ENCODE measurements at places on chromosomes 1 and 21.

GRCh38 chr1:223695014-223695548, 17.3 kb upstream of the CAPN2 start:
- no peak for DNase-seq

DNA sequence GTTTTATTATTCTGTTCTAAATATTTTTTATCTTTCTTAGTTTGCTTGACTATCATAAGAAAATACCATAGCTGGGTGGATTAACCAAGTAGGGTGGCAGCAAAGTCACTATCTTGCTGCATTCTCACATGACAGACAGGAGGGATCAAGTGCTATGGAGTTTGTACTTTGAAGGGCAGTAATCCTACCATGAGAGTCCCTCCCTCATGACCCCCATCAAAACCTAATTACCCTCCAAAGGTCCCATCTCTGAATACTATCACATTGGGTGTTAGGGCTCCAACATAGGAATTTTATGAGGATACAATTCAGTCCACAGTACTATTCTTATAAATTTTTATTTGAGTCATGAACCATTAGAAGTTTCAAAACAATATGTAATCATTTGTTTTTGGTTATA, 388.5 kb upstream of the B3GALT2 start:
- DNase-seq, result no peak

GRCh38 chr1:44557778-44558177, 116.5 kb downstream of the TMEM53 start:
- DNase-seq, result no peak

DNA sequence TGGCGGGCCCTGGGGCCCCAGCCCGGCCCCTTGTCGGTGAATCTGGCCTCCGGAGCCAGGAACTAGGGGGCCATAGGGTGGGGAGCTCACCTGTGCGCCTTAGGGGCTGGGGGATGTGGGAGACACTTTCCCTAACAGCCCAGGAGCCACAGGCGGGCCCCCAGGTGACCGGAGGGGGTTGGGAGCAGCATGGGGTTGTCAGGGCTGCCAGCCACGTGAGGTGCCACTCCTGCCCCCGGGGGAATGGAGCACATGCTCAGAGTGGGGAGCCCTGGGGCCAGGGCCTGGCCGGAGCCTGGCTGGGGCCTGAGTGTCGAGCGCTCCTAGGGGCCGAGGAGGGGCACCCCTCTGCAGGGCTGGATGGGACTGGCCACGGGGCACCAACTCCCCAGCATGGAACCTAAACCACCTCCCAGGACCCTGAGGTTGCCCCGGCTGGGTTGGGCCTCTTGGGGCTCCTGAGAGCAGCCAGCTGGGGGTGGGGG, 19.9 kb downstream of the PRXL2B start:
- no peak for DNase-seq
